ENCODE measurements at places on chromosomes 5 and 9. TPM values are rescaled to one million over a fixed set of nuclear protein-coding genes. Genes with fewer than 3 reads are reported as not detected.

GRCh38 chr9:14283276-14283675 lies 30.7 kb downstream of the NFIB start:
- DNase-seq = no peak
- no peaks in the 10 kb centered on the region for H3K27me3 ChIP-seq
- peaks cover 52% of the 10 kb centered on the region for H3K4me1 ChIP-seq
- H3K4me3 ChIP-seq = no peak overlapping the region
- H3K27ac ChIP-seq = no peak overlapping the region

- no peak overlapping the region for H3K27ac ChIP-seq
- H3K4me3 ChIP-seq = no peak overlapping the region
- DNase-seq = no peak
- peaks cover 32% of the 10 kb centered on the region for H3K4me1 ChIP-seq
Measured at GRCh38 chr5:179347581-179347980, 2.3 kb upstream of the ADAMTS2 start.

- peaks cover 31% of the 10 kb centered on the region for H3K4me1 ChIP-seq
- no peaks in the 10 kb centered on the region for H3K27me3 ChIP-seq
- H3K36me3 ChIP-seq = no peaks in the 10 kb centered on the region
- no peak overlapping the region for H3K4me3 ChIP-seq
- DNase-seq = no peak
- H3K27ac ChIP-seq = peak overlapping the region; percentile 55
Measured at GRCh38 chr9:134474055-134474370, 147.8 kb downstream of the RXRA start.

- no peaks in the 10 kb centered on the region for H3K27me3 ChIP-seq
- H3K4me3 ChIP-seq = no peak overlapping the region
- H3K36me3 ChIP-seq = no peaks in the 10 kb centered on the region
- no peak for DNase-seq
- H3K4me1 ChIP-seq = no peaks in the 10 kb centered on the region
Measured at GRCh38 chr5:74294231-74294705, 346.3 kb downstream of the ENC1 start.

- DNase-seq = no peak
- no peak overlapping the region for H3K27ac ChIP-seq
- H3K36me3 ChIP-seq = no peaks in the 10 kb centered on the region
- peaks cover 11% of the 10 kb centered on the region for H3K4me1 ChIP-seq
- H3K4me3 ChIP-seq = no peak overlapping the region
Measured at GRCh38 chr9:132036521-132036920, 43.1 kb downstream of the MED27 start.

DNA sequence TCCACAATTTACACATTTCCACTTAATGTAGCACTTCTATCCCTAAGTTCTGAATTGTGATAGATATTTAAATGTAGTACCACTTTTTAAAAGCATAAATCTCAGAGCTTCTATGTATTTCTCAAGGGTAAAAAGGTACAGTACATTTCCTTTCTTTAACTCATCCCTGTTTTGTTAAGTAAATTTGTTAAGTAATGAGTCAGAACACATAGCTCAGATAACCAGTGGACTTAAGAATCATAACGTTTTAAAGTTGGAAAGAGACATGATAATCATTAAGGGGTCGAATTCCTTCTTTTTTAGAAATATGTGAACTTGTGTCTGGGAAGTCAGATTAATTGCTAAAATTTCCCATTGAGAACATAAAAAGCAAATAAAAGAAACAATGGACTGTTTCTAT lies 810.2 kb upstream of the NUDT12 start:
- no peaks in the 10 kb centered on the region for H3K4me1 ChIP-seq
- H3K27ac ChIP-seq = no peak overlapping the region
- H3K4me3 ChIP-seq = no peak overlapping the region
- H3K36me3 ChIP-seq = no peaks in the 10 kb centered on the region

DNA sequence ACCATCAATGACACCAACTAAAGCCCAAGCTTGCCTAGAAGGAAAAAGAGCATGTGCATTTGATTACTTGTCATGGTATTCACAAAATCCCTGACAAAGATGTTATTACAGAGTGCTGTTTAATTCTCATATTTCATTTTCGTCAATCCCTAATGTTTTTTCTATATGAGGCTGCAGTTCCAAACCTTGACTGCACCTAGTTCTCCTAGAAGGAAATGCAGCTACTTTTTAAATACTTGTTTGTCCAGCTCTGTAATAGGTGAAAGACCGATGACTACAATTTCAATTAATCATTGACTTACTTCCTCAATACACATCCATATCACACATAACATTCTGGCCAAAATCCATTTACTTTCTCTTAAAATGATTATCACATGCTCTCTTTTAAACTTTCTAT lies 28.1 kb downstream of the CEMIP2 start:
- peaks cover 3% of the 10 kb centered on the region for H3K4me1 ChIP-seq
- H3K4me3 ChIP-seq = no peak overlapping the region
- H3K36me3 ChIP-seq = peaks cover 61% of the 10 kb centered on the region
- H3K27me3 ChIP-seq = no peaks in the 10 kb centered on the region
- H3K27ac ChIP-seq = peak overlapping the region; percentile 94

GRCh38 chr9:32589083-32589723 lies 16.2 kb upstream of the NDUFB6 start:
- no peaks in the 10 kb centered on the region for H3K4me1 ChIP-seq
- H3K36me3 ChIP-seq = no peaks in the 10 kb centered on the region
- no peak overlapping the region for H3K27ac ChIP-seq
- DNase-seq = peak; percentile 63

GRCh38 chr9:17994695-17995425 lies 416.0 kb downstream of the SH3GL2 start:
- peaks cover 8% of the 10 kb centered on the region for H3K4me1 ChIP-seq
- no peak for DNase-seq
- H3K27me3 ChIP-seq = no peaks in the 10 kb centered on the region
- H3K4me3 ChIP-seq = no peak overlapping the region
- H3K36me3 ChIP-seq = no peaks in the 10 kb centered on the region

GRCh38 chr9:120889606-120890271 lies 12.8 kb upstream of the PHF19 start:
- H3K27me3 ChIP-seq = no peaks in the 10 kb centered on the region
- H3K4me1 ChIP-seq = peaks cover 29% of the 10 kb centered on the region
- no peaks in the 10 kb centered on the region for H3K36me3 ChIP-seq
- no peak for DNase-seq
- H3K4me3 ChIP-seq = no peak overlapping the region

DNA sequence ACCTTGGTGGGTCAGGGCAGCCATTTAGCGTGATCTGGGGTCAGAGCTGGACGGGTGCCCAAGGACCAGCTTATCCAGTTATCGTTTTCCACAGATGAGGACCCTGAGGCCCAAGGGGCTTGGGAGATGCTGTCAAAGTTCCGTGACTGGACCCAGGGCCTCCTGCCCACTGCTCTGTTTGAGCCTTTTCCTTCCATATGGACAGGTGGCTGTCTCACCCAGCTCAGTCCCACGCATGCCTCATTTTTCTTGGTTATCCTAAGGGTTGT lies 56.5 kb downstream of the TRIP13 start:
- no peak overlapping the region for H3K27ac ChIP-seq
- H3K4me1 ChIP-seq = peaks cover 9% of the 10 kb centered on the region
- no peaks in the 10 kb centered on the region for H3K27me3 ChIP-seq
- no peaks in the 10 kb centered on the region for H3K36me3 ChIP-seq

DNA sequence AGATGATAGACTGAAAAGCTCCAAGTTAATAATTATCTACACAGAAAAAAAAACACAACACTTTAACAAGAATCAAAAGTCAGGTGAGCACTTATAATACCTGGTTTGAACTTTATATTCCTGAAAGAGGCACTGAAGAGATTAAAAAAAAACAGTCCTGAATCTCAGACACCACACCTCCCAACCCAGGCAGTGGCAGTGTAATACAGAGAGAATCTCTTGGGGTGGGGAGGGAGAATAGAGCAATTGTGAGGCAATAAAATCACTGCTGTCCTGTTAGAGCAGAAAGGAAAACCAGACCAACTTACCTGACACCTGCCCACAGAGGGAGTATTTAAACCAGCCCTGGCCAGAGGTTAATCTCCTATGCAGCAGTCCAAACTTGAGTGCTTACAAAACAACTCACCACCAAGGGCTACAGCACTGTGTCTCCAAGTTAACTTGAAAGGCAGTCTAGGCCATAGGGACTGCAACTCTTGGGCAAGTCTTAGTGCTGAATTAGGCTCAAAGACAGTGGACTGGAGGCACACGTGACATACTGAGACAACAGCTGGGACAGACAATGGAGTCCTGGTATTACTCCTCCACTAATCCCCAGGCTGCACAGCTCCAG lies 54.2 kb downstream of the SLCO4C1 start:
- no peak overlapping the region for H3K4me3 ChIP-seq
- no peaks in the 10 kb centered on the region for H3K36me3 ChIP-seq
- H3K27me3 ChIP-seq = no peaks in the 10 kb centered on the region
- DNase-seq = peak; percentile 9
- H3K27ac ChIP-seq = no peak overlapping the region

DNA sequence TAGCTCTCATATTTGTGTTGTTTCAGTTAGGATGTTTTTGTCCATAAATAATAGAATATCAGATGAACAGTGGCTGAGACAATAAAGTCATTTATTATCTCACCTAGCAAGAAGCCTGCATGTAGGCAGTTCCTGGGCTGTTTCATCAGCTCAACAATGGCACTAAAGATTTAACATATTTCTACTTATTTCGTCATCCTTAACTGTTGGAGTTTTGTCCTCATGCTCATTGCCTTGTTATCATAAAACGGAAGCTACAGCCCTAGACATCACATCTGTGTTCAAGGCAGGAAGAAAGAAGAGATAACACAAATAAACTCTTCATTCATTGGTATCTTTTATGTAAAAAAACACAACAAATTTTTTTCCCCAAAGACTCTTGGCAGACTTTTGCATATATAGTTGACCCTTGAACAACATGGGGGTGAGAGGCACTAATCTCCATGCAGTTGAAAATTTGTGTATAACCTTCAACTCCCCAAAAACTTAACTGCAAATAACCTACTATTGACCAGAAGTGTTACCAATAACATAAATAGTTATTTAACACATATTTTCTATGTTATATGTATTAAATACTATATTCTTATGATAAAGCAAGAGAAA lies 277.2 kb upstream of the ADRA1B start:
- H3K27me3 ChIP-seq = no peaks in the 10 kb centered on the region

Gene PCDHB2
- total RNA-seq = not detected

Gene DMXL1
- 120 TPM for total RNA-seq

Gene PIP5K1B
- total RNA-seq = 2.3 TPM

Gene SPATA6L
- total RNA-seq = 5.5 TPM

Gene CTNNAL1
- 75.3 TPM for total RNA-seq

Gene TNFSF8
- total RNA-seq = 5.8 TPM

Gene CDKN2B
- total RNA-seq = not detected

All from stomach (tissue), 19 donors.